ENCODE measurements at places on chromosomes 2 and 18.

GRCh38 chr18:74796211-74796610 is 198.5 kb downstream of the ZNF407 start:
- DNase-seq: no peak

DNA sequence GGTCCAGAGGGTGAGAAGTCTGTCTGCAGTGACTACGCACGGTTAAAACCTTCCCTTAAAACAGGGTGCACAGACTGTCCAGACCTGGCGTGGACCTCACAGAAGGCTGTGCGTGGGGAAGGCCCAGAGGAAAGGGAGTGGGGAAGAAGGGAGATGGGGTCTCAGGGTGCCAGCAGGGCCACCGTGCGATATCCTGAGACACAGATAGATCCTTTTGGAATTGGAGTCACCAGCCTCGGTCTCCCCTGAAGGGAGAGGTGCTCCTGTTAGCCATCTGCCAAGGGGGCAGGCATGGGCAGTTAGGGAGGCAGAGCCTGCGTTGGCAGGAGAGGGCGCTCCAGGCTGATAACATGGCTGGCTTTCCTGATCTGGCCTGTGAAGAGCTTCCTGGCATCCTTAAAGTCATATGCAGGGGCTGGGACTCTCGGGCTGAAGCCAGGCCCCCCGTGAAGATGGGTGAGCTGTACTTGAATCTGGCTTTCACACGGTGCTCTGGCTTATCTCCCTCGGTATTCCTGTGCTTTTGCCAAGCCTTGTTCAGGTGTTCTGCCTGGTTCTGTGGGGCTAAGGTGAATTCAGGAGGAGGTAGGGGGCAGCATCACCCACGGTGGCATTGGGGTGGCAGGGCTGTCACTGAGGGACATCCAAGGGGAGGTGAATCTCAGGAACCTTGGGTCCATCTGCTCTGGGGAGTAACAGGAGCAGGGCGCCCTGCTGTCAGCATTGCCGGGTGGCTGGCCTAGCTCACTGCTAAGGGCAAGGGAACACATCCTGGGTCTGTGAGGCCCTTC is 107.2 kb upstream of the SMAD2 start:
- no peak for DNase-seq

- DNase-seq: no peak
These were observed 940.3 kb upstream of the CRIM1 start for GRCh38 chr2:35415282-35415681.

DNA sequence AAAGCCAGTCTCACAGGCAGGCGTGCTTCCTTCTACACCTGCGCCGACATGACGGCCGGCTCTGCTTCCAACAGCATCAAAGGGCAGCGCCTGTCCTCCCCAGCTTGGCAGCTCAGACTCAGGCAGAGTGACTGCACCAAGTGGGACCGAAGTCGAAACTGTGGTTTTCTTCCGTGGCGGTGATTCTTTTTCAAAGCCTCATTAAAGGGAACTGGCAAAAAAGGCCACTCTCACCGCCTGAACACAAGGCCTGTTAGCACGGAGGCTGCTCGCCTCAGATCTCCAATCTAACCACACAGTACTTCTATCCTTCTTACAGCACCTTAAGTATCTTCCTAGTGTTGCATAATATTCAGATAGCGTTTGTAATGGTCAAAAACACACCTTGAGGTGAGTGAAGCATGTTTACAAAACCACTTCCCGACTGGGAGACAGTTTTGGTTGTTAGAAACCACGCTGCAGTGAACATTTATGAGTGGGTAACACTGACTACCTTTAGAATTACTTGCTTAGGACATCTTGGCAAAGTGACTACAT is 236.4 kb downstream of the HDAC4 start:
- DNase-seq: no peak

GRCh38 chr2:233152541-233152940 is 92.4 kb downstream of the INPP5D start:
- DNase-seq: no peak

DNA sequence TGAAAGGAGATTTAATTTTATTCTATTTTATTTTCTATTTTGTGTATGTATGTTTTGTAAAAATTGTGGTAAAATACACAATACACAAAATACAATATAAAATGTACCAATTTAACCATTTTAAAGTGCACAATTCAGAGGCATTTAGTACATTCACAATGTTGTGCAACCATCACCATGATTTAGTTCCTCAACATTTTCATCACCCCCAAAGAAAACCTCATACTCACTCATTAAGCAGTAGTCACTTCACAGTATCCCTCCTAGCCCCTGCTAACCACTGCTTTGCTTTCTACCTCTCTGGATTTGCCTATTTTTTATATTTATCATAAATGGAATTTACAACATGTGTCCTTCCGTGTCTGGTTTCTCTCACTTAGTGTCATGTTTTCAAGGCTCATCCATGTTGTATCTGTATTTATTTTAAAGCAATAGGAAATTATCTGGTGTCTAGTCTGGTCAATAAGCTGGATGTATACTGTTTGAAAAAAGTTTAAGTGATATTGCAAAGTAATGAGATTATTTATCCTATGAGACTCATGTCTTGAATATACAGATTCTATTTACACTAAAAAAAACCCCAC is 77.9 kb upstream of the GLS start:
- no peak for DNase-seq

GRCh38 chr2:181578829-181579228 is 78.1 kb downstream of the CERKL start:
- no peak for DNase-seq

DNA sequence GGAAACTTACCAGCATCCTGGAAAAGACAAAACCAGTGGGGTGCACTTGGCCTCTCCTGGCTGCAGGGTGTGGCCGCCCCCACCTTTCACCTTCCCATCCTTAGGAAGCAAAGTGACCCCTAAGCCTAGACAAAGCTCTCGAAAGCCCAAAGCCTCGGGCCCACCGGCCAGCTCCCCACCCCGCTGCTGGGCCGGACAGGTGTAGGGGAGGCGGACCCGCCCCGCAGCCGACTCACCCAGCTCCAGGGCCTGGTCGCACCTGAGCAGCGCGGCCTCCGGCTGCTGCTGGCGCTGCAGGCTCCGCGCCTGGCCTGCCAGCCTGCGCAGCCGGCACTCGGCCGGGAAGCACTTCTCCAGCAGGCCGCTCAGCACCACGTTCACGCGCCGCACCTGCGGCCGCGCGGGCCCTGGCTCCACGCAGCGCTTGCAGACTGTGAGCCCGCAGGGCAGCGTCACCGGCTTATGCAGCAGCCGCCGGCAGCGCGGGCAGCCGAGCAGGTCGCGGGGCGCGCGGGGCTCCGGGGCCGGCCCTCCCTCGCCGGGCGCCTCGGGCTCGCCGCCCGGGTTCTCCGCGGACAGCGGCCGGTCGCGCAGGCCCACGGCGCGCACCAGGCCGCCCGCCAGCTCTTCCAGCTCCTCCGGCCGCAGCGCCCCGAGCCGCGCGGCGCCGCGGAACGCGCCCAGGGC is 979 bp downstream of the LONRF2 start:
- DNase-seq: no peak

- no peak for DNase-seq
These were observed 96.8 kb upstream of the CDC42EP3 start for GRCh38 chr2:37767959-37768925.

DNA sequence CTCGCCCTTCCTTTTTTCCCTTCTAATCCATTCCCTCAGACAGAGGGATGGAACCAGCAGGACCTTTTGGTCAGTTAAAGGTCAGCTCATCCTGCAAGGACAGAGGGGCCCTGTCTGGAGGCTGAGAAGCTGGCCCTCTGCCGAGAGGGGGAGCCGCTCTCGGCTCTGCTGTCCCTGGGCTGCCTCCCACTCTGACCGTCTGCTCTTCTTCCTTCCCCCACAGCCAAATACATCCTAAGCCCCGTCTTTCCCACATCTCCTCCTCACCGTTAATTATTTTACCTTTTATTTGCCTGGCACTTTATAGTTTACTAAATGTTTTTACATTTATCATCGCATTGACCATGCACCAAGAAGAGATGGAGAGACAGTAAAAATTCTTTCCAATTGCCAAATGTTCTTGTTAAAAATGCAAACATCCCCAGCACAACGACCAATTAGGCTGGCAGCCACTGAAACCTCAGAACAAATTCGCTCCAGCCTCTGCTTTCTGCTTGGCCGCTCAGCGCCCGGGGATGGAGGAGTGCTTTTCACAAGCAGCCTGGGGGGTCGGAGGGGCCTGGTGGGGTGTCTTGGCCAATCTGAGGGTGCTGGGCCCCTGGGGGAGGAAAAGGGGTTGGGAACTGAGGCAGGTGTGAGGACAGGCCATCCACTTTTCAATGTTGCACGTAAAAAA is 123.7 kb downstream of the TNS1 start:
- no peak for DNase-seq

DNA sequence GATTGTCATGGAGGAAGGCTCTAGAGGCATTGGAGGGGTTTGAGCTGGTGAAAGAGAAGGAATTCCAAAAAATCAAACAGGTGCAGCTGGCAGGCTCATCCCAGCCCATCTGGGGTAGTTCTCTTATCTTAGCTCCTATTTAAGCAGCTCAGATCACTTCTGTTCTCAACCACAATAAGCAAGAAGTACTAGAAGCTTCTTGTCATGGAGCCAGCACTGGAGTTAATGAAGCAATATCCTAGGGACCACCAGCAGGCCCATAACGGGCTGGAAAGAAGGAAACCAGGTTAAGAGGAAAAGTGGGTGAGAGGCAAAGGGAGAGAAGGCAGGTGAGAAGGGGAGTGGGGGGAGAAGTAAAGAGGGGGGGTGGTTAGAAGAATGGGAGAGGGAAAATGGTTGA is 100.7 kb upstream of the ZFP36L2 start:
- no peak for DNase-seq

- DNase-seq: no peak
These were observed 312.6 kb downstream of the DPP10 start for GRCh38 chr2:114754907-114755563.

GRCh38 chr2:224807153-224807964 is 91.2 kb upstream of the CCDC195 start:
- no peak for DNase-seq

GRCh38 chr2:85448461-85449213 is 30.1 kb downstream of the SH2D6 start:
- DNase-seq: no peak

GRCh38 chr2:129575431-129575830 is 404.0 kb upstream of the RAB6C start:
- DNase-seq: no peak

DNA sequence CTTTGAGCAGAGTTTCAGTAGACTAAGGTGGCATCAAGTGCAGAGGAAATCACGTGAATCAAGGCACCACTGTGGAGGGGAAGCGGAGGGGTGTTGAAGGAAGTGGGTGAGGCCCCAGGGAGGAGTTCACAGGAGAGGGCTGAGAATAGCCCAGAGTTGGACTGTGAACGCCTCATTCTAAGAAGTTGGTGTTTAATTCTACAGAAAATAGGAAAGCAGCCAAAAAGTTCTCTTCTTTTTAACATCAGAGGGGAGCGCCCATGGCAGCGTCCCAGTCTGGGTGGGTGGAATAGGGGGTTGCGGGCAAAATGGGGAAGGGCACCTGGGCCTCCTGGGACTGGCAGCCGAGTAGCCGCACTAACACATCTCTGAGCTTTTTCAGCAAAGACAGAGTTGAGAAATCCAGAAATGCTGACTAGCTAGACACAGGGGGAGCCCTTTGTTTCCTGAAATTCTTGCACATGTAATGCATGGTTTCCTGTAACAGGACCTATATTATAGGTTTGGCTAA is 97.0 kb downstream of the NEB start:
- DNase-seq: no peak

DNA sequence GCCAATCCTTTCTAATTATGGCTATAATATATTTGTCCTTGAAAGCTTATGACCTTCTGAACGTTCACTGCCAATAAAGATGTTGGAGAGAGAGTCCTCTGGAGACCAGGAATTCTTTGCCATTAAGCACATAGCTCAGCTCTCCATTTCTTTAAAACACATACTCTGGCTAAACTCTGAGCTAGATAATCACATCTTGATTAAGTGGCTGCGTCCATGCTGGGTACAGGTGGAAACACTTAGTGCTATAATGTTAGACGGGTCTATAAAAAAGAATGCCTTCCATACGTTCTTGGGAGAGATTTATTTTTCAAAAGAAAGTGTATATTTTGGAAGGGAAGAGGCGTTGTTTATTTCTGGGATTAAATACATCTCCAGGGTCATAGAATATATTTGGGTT is 314.5 kb downstream of the LPIN1 start:
- DNase-seq: no peak

DNA sequence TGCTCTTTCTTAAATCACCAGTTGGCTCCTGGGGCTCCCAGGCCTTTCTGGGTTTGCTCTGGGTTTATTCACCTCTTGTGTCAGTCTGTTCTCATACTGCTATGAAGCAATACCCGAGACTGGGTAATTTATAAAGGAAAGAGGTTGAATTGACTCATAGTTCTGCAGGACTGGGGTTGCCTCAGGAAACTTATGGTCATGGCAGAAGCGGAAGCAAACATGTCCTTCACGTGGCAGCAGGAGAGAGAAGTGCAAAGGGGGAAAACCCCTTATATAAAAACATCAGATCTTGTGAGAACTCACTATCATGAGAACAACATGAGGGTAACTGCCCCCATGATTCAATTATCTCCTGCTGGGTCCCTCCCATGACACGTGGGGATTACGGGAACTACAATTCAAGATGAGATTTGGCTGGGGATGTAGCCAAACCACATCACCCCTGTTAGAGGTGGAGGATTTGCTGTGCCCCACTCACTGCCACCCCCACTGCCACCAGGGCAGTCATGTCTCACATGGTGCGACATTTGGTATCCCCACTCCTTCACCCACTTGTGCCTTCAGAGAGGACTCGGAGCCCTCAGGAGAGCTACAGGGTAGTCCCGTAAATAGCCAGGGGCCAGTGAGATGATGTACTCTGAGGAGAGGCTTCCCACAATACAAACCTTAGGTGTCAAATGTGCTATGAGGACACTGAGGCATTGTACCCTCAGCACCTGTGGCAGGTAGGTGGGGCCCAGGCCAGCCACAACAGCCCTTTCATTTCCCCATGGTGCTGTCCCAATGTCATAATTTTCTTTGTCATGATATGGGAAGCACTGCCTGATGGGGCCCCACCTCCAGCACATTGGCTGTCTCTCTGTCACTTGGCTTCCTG is 35.7 kb downstream of the CDC42EP3 start:
- no peak for DNase-seq

DNA sequence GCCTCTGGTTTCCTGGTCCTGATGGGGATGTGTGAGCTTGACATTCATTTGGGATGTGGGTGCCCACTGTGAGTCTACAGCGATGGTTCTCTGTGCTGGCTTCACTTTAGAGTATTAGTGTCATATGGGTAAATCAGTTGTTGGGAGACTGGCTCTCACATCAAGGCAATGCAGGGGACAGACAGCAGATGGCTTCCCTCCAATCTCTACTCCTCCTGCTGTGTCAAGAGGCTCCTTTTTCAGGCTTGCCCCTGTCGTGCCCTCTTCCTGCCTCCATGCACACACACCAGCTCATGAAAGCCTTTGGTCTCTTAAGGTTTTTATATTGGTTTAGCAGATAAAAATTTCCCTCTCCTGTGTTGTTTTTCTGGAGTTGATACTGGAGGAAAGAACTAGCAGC is 315.6 kb downstream of the RDH14 start:
- DNase-seq: no peak

GRCh38 chr18:70384181-70384790 is 95.4 kb downstream of the SOCS6 start:
- no peak for DNase-seq
